ENCODE measurements at places on chromosomes 12 and 14.

DNA sequence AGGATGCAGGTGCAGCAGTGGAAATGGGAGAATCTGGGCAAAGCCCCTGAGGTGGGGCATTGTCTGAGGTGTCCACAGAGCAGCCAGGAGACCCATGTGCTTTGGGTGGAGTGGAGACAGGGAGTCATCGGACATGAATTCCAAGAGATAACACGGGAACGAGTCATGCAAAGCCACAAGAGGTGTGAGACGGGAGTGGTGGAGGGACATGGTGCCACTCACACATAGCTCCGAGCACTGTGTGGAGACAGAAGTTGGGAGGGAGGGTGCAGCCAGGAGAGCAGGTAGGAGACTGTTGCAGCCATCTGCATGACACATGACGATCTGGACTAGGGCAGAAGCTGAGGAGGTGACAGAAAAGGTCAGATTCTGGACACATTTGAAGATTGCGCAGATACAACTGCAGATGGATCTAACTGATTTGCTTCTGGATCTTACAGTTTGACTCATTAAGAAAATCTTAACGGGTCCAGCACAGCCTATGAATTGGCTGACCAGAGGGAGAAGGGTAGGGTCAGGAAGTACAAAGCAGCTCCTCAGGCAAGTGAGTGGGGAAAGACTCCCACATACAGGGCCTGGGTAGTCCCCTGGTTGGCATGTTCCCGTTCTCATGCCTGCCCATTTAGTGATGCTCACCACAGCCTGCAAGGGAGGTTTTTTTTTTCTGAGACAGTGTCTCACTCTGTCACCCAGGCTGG is 379.8 kb downstream of the FUT8 start:
- no peak for DNase-seq

DNA sequence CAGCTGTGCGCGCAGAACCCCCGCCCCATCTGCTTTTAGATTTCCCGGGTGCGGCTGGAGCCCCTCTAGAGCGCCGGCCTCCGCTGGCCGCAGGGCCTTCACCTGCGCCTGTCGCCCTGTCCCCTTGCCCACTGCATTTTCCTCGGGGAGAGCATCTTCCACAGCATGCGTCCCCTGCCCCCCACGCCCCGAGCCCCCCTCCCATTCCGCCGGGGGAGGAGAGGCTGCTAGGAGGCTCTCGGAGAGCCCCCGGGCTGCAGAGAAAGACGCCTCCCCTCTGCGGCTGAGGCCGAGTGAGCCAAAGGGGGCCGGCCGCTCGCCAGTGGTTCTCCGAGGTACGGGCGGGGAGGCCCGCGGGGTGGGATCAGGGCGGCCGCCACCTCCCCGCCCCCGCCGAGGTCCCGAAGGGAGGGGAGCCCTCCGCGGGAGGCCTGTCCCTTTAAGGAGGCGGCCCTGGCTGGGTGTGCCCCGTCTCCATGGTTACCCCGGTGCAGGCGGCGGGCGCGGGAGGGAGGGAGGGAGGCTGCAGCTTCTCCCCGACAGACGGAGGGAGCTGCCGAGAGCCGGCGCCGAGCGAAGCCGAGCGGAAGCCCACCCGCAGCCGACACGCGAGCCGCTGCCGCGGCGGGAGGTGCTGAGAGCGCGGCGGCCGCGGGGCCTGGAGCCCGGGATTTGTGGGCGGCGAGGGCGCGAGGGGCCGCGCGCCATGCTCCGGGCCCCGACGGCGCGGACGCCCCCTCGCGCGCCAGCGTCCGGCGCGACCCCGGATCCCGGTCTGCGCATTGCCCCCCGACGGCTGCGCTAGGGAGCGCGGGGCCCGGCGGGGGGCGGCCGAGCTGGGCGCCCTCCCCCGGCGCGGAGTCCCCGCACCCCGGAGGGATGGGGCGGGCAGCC is at the start of gene KCNH3:
Gene KCNH3, plus strand, starts transcription at position 521 of the 894 bp plus-strand sequence. CDS start 387 bp downstream, outside the sequence.
- DNase-seq: peak; percentile 81

DNA sequence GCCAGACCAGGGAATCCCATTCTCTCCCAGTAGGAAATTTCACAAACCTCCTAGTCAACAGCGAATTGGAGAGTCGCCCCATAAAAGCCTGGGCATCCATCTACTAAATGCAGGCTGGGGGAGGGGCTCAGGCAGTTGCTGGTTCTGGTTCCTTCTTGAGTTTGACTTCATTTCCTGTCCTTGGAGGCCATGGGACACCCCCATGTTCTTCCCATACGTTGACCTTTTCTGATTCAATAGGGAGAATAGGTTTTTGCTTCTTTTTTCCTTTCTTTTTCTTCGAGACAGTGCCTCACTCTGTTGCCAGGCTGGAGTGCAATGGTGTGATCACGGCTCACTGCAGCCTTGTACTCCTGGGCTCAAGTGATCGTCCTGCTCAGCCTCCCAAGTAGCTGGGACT is 44.1 kb upstream of the TMEM263 start:
- no peak for DNase-seq

GRCh38 chr14:27372771-27373170 is 774.9 kb upstream of the NOVA1 start:
- DNase-seq: no peak

DNA sequence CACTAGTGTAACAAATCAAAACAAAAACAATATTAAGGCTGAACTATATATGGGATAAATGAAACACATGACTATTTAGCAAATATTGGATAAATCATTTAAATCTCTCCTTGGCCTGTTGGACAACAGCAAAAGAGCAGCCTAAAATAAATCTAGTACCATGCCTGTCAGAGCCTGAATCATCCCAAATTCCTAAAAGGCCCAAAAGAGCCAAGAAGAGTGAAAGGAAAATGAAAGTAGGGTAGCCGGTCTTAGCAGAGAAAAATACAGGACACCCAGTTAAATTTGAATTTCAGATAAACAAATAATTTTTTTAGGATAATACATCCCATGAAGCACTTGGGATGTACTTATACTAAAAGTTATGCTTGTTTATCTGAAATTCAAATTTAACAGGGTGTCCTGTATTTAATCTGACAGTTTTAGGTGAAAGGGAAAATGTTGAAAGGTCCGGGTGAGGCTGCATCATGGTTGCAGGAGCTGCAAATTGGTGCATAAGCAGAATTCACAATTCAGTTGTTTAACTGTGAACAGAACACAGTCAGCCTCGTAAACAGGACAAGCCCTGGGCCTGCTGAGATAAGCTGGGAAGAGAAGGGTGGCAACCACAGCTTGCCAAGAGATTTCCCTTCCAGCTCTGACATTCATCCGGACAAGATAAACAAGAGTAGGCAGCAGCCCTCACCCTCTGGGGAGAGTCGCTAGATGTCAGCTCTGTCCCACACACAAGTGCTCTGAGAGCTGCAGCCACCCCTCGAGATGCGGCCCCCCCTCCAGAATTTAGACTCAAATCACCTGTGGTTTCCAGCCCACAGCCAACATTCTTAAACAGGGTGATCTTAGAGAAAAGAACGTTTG is 30.3 kb downstream of the DMAC2L start:
- peak; percentile 88 for DNase-seq

GRCh38 chr14:58129208-58129607 is 22.8 kb downstream of the ARMH4 start:
- DNase-seq: no peak

GRCh38 chr14:23259426-23259825 is 21.7 kb downstream of the RNF212B start:
- no peak for DNase-seq

DNA sequence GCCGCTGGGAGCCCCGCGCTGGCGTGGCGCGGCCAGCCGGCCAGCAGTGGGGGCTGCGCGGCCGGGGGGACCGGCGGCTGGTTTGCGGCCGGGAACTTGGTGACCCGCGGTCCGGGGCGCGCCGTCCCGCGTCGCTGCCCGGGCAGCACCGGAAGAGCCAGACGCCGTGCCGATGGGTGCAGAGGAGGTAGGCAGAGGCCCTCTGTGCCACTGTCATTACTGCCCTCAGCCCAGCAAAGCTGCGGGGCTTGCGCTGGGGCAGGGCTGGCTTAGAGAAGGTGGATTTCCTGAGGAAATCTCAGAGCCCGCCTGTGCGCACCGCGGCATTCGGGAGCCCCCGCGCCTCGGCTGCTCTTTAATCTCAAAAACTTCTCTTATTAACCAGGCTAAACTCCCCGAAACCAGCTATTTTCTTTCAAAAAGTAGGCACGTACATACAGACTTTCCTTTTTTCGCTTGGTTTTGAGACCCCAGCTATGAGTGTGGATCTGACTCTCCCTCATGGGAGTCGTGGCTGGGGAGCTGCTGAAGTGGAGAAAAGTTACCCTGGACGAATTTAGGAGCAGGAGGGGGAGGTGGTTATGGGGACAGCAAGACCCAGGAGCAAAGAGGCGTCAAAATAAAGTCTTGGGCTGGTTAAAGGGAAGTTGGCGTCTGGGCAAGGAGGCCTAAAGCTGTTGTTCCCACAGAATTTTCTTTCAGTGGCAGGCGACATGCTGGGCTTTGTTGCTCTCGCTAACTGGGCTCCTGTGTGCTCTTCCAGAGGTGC is 802 bp downstream of the SUSD6 start:
- peak; percentile 33 for DNase-seq

All from lung (tissue), 17 donors.